NCI-H226 (cell line): ENCODE measurements at places on chromosomes 7 and 10.
A peak's percentile ranks its signal among the peaks of the same experiment; 100 is the strongest.

DNA sequence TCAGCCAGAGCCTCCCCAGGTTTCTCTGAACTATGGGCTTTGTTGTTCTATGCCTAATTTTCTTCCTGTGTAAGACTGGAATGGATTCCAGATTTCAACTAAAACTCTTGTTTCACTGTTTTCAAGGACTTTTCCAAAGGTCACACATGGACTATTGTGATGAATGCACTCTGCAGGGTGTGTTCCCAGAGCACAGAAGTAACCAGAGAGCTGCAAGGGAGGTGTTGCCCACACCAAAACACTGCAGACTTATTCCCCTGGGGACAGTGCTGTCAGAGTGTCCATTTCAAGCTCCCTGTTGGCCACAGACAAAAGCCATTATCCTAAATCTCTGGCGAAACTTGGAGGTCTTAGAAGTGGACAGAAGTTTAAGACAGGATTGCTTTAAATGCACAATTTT lies 231.6 kb downstream of the TRIL start:
- no peak for DNase-seq

DNA sequence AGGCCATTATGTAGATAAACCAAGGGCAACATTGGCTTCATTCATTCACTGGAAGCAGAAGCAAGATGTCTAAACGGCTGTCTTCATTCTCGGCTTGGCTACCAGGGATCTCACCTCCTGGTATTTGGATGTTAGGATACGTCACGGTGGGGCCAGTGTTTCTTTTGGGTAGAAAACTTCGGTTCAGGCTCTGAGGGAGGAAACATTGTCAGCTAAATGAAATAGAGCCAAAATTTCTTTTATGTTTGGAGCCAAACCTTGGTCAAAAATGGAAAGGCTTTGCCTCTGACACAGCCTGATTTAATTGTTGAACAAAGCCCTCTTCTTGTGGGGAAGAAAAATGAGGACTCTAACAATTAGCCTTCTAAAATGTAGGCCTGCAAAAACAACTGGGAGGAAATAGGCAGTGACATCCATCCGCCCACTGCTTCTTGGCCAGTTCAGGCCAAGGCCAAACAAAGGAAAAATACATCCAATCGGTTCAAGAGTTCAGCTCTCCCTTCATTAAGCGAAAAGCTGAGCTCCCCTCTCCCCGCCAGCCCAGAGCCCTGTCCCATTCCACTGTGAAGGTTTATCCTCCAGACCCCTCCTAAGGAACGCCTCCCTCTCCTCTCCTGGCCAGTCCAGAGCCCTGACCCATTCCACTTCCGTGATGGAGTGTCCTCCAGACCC lies 44.4 kb downstream of the PFKFB3 start:
- no peak for DNase-seq

- no peak for DNase-seq
These were observed 9.2 kb downstream of the NEBL start for GRCh38 chr10:20887706-20888555.

DNA sequence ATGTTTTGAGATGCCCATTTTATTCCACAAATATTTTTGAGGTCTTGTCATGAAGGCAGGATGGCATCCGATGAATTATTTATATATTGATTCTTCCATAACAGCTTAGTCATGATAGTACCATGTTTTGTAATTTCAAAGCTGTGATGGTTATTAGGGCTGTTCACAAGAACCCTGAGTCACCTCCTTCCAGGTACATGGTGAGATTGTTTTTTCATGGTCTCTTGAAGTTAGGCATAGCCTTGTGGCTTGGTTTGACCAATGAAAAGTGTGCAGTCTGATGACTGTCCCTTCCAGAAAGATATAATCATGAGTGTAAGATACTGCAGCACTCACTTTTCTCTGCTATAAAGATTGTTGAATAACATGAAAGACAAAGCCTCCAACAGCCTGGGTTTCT lies 274.8 kb downstream of the FGFR2 start:
- no peak for DNase-seq

DNA sequence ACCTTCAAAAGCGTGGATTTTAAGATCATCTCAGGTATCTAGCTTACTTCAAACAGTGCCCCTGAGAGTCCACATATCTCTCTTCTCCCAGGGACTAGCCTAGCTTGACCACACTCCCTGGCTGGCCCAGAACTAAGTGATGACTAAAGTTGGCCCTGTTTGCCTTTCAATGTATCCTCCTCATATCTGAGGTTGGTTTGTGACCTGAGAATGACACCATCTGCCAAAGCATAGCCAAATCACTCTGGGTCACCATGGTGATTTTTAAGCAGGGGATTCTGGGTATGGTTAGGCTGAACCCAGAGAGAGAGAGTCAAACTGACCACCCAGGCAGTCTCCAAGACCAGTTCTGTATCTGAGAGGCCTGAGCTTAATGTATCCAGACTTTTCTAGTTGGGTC lies 16.2 kb downstream of the CNNM1 start:
- DNase-seq: peak; percentile 96

- peak; percentile 18 for DNase-seq
These were observed at the start of gene HTR7 for GRCh38 chr10:90857635-90858460. Gene HTR7, minus strand, starts transcription at chr10:90858039. Its CDS starts 368 bp downstream, at chr10:90857671.

DNA sequence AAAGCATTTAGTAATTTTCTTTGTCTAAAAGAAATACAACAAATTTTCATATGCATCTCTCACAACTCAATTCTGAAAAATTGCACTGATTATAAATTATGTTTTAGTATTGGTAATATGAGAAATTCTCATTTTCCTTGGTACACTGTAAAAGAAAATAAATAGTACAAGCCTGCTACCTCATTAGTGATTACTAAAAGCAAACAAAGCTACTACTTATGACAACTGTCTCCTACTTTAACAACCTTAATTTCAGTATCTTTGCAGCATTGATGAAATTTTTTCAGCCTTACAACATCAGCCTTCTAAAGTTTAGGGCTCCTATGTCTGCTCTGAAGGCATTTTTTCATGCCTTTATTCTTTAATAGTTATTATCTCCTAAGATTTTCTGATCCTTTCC lies 65.7 kb downstream of the MINDY3 start:
- no peak for DNase-seq

DNA sequence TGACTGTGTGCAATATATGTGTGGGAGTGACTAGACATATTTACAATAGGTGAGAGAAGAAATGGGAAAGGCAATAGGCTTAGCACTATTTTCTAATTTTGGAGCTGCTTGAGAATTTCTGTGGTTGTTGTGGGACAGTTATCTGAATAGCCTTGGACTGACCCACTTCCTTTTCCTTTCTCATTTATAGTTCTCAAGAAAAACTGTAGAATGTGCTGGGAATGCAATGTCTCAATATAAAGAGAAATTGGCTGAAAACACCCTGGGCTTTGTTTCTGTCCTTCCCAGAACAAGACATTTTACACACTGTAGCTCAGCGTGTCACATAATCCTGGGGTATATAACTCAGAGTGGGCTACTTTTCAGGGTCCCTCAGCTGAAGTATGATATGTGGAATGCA lies 153.0 kb upstream of the RHOBTB1 start:
- no peak for DNase-seq

GRCh38 chr7:105002-105401 lies 87.4 kb upstream of the FAM20C start:
- no peak for DNase-seq

GRCh38 chr10:36496758-36497157 lies 628.6 kb upstream of the ANKRD30A start:
- DNase-seq: no peak

DNA sequence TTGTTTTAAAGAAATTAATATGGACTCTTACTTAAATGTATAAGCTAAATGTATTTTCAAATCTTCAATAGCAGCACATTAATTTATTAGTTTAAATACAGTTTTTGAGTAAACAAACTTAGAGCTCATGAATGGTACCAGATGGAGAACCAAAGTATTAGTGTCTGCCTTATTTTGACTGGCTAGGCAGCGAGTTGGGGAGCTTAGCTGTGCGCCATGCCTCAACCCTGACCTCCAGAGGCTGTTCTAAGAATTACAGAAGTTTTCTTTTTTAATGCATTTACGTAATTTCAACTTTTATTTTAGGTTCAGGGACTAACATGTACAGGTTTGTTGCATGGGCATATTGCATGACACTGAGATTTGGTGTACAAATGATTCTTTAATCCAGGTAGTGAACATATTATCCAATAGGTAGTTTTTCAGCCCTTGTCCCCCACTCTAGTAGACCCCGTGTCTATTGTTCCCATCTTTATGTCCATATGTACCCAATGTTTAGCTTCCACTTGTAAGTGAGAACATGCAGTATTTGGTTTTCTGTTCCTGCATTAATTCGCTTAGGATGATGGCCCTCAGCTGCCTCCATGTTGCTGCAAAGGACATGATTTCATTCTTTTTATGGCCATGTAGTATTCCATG lies 166.8 kb downstream of the IQUB start:
- DNase-seq: no peak

DNA sequence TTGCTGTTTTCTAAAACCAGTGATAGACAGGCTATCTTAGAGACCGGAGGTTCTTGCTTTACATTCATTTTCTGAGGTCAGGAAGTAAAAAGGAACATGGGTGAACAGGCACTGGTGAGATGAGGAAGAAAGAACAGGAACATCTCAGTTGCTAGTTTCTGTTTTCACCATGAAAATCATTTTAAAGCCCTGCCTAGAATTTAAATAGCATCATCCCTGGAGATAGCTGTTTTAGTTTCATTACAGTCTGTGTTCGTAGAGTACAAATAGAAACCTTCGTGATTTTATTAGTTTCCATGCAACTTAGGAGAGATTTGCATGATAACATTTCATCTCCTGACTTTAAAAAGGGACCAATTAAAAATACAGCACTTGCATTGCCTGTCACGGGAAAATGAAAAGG lies 14.7 kb downstream of the KCNMA1 start:
- DNase-seq: no peak
